ENCODE measurements at places on chromosomes 13 and 19.

- DNase-seq = no peak
These were observed 420.4 kb upstream of the GPC6 start for GRCh38 chr13:92806215-92806614.

- DNase-seq = peak; percentile 39
These were observed 12.5 kb upstream of the ACTN4 start for GRCh38 chr19:38634757-38635482.

- no peak for DNase-seq
These were observed 28.4 kb downstream of the UBAC2 start for GRCh38 chr13:99228737-99229691.

GRCh38 chr19:38519988-38520387, 86.5 kb downstream of the RYR1 start:
- DNase-seq = no peak

DNA sequence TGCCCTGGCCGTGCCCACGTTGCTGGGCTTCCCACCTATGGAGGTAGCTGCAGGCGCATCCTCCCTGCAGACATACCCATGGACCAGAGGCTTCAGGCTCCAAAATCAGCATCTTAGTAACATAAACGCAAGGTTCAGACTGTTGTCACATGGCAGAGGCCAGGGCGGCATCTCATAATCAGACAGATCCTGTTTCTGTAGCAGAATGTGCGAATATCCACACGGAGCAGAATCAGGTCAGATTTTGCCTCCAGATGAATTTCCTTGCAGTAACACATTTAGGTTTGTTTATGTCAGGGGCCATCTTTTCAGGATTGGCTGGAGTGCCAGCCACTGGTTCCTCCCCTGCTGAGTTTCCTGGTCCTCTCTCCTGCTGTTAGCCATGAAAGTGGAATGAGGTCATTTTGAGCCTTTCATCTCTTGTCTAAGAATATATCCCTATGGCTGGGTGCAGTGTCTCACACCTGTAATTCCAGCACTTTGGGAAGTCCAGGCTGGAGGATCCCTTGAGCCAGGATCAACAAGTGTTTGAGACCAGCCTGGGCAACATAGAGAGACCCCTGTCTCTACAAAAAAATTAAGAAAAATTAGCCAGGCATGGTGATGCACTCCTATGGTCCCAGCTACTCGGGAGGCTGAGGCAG, 20.5 kb downstream of the SMARCA4 start:
- peak; percentile 63 for DNase-seq

- no peak for DNase-seq
These were observed 37.5 kb upstream of the GPR183 start for GRCh38 chr13:99344610-99345208.

DNA sequence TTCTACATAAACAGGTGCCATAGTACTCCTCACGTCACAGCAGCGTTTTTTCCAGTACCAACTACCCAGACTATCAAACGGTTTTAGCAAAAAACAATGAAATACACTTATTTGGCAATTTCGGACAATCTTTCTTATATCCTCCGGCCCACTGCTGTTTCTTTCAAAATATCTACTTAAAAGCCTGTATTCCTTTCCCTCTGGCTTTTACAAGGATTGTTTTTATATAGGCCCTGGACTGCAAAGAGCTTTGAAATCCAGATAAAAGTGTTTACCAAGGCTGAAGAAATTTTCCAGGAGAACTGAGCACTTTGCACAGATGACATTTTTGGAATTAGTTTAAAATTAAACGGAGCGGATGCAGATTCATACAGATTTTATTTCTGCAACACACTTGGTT, 255.9 kb upstream of the STARD13 start:
- DNase-seq = no peak

GRCh38 chr19:44628793-44629192, 14.9 kb upstream of the PVR start:
- no peak for DNase-seq

DNA sequence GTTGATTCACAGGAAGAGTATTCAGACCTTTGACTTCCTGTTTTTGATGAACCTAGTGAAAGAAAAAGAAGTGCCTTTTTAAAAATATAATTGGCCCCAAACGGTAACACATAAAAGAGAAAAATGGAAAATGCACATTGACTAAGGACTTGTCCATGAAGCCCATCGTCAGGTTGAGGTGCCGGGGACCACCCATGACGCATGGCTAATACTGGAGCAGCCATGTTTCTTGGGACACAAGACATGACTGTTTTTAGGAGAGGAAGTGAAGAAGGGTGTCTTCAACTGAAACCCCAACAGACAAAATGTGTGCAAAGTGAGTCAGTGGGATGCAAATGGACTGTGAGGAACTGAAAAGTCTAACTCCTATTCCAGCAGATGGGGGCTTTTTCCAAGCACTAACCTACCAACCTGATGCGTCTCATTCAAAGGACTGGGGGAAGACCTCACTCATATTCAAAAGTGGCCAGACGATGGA, 459.4 kb downstream of the FOXO1 start:
- no peak for DNase-seq

- peak; percentile 38 for DNase-seq
These were observed 13.4 kb downstream of the TM6SF2 start for GRCh38 chr19:19259741-19260140.

- DNase-seq = no peak
These were observed 814.7 kb downstream of the PCDH9 start for GRCh38 chr13:66415444-66415843.

DNA sequence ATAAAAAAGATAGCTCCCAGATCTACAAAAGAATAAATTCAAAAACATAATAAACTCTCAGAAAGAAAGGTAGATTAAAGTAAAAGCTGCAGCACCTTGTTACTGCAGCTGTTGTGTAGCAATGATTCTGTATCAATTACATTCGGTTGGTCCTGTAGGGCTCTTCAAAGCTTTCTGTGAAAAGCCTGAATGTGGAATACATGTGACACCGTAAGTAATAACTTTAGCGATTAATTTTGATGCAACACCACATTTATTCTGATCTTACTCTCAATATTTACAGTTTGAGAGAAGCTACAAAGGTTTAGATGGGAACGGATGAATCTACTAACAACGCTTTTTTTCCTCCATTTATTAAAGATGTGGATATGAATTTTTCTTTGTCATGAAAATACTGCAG, 279.2 kb downstream of the DACH1 start:
- DNase-seq = peak; percentile 9
